ENCODE measurements at places on chromosomes 4 and X. TPM values are rescaled to one million over a fixed set of nuclear protein-coding genes. Genes with fewer than 3 reads are reported as not detected.
A peak's percentile ranks its signal among the peaks of the same experiment; 100 is the strongest.

GRCh38 chr4:57320849-57321248 lies 210.7 kb upstream of the IGFBP7 start:
- DNase-seq = no peak
- H3K4me1 ChIP-seq = no peaks in the 10 kb centered on the region
- H3K4me3 ChIP-seq = no peak overlapping the region
- H3K27me3 ChIP-seq = no peaks in the 10 kb centered on the region

DNA sequence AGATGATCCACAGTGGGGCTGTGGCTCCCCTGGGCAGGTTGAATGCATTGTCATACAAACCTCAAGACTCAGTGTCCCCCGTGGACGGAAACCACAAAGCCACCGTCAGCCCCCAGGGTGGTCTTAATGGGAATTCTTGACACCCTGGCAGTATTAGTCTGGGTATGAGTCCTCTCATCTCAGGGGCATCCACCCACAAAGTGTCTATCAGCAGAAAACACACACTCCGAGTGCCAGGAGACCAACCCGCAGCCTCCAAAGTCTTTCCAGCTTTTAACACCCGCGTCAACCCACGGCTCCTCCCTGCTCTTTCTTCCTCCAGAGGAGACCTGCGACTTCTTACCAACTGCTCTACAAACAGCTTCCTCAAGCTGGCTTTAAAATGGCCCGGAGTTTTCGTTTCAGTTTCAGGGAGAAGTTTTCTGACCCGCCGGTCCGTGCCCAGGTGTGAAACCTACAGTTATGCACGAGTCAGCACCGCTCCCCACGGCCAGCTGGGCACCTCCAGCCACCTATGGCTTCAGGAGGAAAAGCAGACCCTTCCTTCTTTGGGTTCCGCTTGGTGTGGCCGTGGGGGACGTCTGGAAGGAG lies 14.4 kb upstream of the ASMTL start:
- peaks cover 14% of the 10 kb centered on the region for H3K36me3 ChIP-seq
- DNase-seq = peak; percentile 56
- H3K4me1 ChIP-seq = peaks cover 85% of the 10 kb centered on the region

- H3K4me1 ChIP-seq = no peaks in the 10 kb centered on the region
- H3K27ac ChIP-seq = no peak overlapping the region
- no peak for DNase-seq
- no peaks in the 10 kb centered on the region for H3K27me3 ChIP-seq
- H3K36me3 ChIP-seq = peaks cover 2% of the 10 kb centered on the region
- no peak overlapping the region for H3K4me3 ChIP-seq
Measured at GRCh38 chr4:5409237-5409636, 299.1 kb downstream of the EVC2 start.

DNA sequence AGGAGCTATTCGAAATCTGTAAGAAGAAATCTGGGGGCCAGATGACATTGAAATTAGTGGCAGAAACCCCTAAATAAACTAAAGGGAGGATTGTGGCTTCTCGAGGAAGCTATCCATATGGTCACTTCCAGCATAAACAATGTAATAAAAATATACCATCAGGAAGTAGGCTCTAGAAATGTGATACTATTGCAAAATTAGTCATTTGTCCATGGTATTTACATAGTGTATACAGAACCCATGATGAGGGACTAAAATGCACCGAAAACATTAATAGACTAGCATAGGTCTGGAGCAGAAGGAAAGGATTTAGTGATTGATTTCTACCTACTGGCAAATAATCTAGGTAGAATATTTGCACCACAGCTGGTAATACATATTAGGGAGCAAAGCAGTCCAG lies 1344.0 kb downstream of the FSTL5 start:
- no peak overlapping the region for H3K4me3 ChIP-seq
- no peaks in the 10 kb centered on the region for H3K36me3 ChIP-seq
- H3K27me3 ChIP-seq = no peaks in the 10 kb centered on the region
- no peak overlapping the region for H3K27ac ChIP-seq
- no peak for DNase-seq
- no peaks in the 10 kb centered on the region for H3K4me1 ChIP-seq

GRCh38 chr4:38924353-38924752 lies 56.7 kb downstream of the FAM114A1 start:
- no peak for DNase-seq
- no peak overlapping the region for H3K27ac ChIP-seq
- H3K4me3 ChIP-seq = no peak overlapping the region
- H3K27me3 ChIP-seq = no peaks in the 10 kb centered on the region
- H3K36me3 ChIP-seq = no peaks in the 10 kb centered on the region

GRCh38 chrX:139720979-139721378 lies 13.0 kb upstream of the MCF2 start:
- H3K27me3 ChIP-seq = no peaks in the 10 kb centered on the region
- no peak overlapping the region for H3K27ac ChIP-seq
- peaks cover 3% of the 10 kb centered on the region for H3K36me3 ChIP-seq

DNA sequence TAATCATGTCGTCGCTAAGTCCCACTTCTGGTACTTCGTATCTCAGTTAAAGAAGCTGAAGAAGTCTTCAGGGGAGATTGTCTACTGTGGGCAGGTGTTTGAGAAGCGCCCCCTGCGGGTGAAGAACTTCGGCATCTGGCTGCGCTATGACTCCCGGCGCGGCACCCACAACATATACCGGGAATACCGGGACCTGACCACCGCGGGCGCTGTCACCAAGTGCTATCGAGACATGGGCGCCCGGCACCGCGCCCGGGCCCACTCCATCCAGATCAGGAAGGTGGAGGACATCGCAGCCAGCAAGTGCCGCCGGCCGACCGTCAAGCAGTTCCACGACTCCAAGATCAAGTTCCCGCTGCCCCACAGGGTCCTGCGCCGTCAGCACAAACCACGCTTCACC lies 11.3 kb downstream of the PNCK start:
- no peaks in the 10 kb centered on the region for H3K36me3 ChIP-seq
- peaks cover 9% of the 10 kb centered on the region for H3K27me3 ChIP-seq
- H3K4me1 ChIP-seq = no peaks in the 10 kb centered on the region

DNA sequence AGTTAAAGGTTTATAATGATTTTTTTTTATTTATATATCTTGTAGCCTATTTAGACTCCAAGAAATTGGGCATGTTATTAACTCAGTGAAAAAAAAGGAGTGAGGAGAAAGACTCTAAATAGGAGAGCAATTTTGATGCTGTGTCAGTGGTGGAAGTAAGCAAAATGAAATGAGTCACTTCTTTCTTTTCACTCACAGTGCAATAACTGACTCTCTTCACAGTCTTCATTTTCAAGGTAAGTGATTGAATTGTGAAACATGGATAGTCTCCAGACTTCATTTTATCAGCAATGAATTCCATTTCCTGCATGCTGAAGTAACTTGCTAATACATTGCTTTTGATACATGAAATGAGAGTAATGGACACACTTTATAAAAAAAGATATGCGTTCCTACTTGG lies 2271.5 kb downstream of the PCDH7 start:
- H3K4me1 ChIP-seq = no peaks in the 10 kb centered on the region
- no peaks in the 10 kb centered on the region for H3K36me3 ChIP-seq
- DNase-seq = no peak
- no peaks in the 10 kb centered on the region for H3K27me3 ChIP-seq

- H3K4me1 ChIP-seq = no peaks in the 10 kb centered on the region
- H3K4me3 ChIP-seq = no peak overlapping the region
- H3K36me3 ChIP-seq = no peaks in the 10 kb centered on the region
- H3K27me3 ChIP-seq = no peaks in the 10 kb centered on the region
- no peak for DNase-seq
- no peak overlapping the region for H3K27ac ChIP-seq
Measured at GRCh38 chrX:96841325-96841724, 42.4 kb upstream of the RPA4 start.

DNA sequence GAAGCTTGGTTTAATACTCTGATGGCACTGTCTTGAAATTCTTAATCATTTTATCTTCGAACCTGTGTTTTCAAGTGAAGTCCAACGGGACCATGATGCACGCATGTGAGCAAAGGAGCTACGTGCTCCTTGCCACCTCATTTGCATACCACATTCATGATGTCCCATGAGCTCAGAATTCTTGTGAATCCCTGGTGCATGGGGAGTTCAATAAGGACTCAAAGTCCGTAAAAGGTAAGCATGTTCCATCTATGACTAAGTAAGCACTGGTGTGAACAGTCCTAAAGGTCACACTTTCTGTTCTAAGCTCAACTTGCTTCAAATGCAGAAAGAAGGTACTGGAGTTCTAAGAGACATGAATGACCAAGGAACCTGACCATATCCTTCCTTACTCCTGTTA lies 13.1 kb upstream of the GPM6B start:
- no peaks in the 10 kb centered on the region for H3K27me3 ChIP-seq
- no peaks in the 10 kb centered on the region for H3K4me1 ChIP-seq
- no peak overlapping the region for H3K4me3 ChIP-seq
- no peak for DNase-seq

GRCh38 chr4:34309383-34309906 lies 1934.9 kb downstream of the ARAP2 start:
- H3K4me1 ChIP-seq = no peaks in the 10 kb centered on the region
- no peak overlapping the region for H3K4me3 ChIP-seq
- H3K27me3 ChIP-seq = no peaks in the 10 kb centered on the region
- H3K36me3 ChIP-seq = no peaks in the 10 kb centered on the region
- H3K27ac ChIP-seq = no peak overlapping the region

GRCh38 chr4:113730467-113731216 lies 30.9 kb downstream of the CAMK2D start:
- no peaks in the 10 kb centered on the region for H3K27me3 ChIP-seq
- peaks cover 28% of the 10 kb centered on the region for H3K36me3 ChIP-seq
- H3K27ac ChIP-seq = peak overlapping the region; percentile 83
- DNase-seq = no peak

- H3K4me1 ChIP-seq = no peaks in the 10 kb centered on the region
- H3K27ac ChIP-seq = no peak overlapping the region
- DNase-seq = no peak
- no peaks in the 10 kb centered on the region for H3K36me3 ChIP-seq
- no peak overlapping the region for H3K4me3 ChIP-seq
- peaks cover 5% of the 10 kb centered on the region for H3K27me3 ChIP-seq
Measured at GRCh38 chr4:1537410-1538095, 131.3 kb upstream of the NKX1-1 start.

- H3K4me1 ChIP-seq = no peaks in the 10 kb centered on the region
- peaks cover 3% of the 10 kb centered on the region for H3K27me3 ChIP-seq
- H3K27ac ChIP-seq = no peak overlapping the region
- H3K36me3 ChIP-seq = no peaks in the 10 kb centered on the region
- no peak for DNase-seq
Measured at GRCh38 chrX:140132937-140133336, 167.6 kb upstream of the CXorf66 start.

DNA sequence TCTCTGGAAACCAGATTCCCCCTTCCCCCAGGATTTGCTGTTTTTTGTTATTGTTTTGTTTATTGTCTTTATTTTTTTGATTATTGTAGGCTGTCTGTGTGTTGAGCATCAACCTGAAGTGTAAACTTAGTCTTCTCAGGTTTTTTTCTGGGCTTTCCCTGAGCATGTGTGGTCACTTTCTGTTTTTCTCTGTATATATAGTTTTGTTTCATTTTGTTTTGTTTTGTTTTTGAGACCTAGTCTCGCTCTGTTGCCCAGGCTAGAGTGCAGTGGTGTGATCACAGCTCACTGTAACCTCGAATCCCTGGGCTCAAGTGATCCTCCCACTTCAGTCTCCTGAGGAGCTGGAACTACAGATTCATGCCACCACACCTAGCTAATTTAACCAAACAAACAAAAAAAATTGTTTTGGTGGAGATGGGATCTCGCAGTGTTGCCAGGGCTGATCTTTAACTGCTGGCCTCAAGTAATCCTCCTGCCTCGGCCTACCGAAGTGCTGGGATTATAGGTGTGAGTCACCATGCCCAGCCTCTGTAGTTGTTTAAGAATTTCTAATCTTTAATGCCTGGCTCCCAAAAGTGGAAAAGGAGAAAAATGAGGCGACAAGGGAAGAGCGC lies 9.1 kb downstream of the IL13RA1 start:
- H3K4me3 ChIP-seq = no peak overlapping the region
- H3K27me3 ChIP-seq = peaks cover 12% of the 10 kb centered on the region
- no peaks in the 10 kb centered on the region for H3K4me1 ChIP-seq
- H3K27ac ChIP-seq = no peak overlapping the region
- H3K36me3 ChIP-seq = peaks cover 1% of the 10 kb centered on the region
- no peak for DNase-seq

DNA sequence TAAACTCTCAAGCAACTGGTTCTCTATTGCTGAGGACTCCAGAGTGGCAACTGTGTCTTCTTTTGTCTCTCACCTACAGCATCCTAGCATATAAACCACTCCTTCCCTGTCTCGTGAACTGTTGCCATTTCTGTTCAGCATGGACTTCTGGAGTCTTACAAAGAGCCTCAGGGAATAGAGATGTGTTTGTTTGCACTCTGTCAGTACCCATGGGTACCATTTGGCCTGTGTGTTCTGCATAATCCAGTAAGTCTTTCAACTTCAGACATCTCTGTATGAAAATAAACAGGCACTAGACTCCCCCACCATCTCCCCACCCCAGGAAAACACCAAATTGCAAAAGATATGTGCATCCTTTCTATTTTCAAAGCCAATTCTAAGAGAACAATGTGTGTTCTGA lies 1351.6 kb upstream of the PABPC4L start:
- H3K27me3 ChIP-seq = no peaks in the 10 kb centered on the region
- no peak overlapping the region for H3K27ac ChIP-seq
- DNase-seq = no peak
- no peak overlapping the region for H3K4me3 ChIP-seq

DNA sequence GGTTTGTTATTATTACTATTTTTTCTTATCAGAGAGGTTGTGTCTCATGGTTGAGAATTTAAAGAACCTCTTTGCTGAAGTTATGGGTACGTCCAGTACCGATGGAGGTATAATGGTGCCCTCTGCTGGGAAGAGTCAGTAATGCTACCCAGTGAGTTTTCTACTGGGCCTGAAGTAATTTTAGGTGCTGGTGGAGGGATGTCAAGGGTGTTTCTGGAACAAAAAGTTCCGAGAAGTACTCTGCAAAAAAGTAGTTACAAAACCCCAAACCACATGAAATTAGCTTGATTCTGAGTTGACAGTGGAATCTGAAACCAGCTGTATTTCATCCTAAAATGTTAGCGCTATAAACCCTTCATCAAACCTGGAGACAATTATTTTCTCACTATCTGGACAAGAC lies 102.5 kb upstream of the MID1 start:
- H3K27ac ChIP-seq = no peak overlapping the region
- H3K27me3 ChIP-seq = no peaks in the 10 kb centered on the region
- no peaks in the 10 kb centered on the region for H3K4me1 ChIP-seq
- DNase-seq = peak; percentile 54

Gene PRDM5
- 0.20 TPM for total RNA-seq

Gene CCDC110
- 0.57 TPM for total RNA-seq

Gene TMEM150C
- total RNA-seq = not detected

Gene PAGE2
- not detected for total RNA-seq

Gene NLGN3
- total RNA-seq = 0.81 TPM

Gene SMC1A
- 170 TPM for total RNA-seq

Data from activated naive CD4-positive, alpha-beta T cell treated with anti-CD3 and anti-CD28 coated beads for 36 hours (primary cell).